ENCODE measurements at places on chromosomes 13 and 19.
A peak's percentile ranks its signal among the peaks of the same experiment; 100 is the strongest.

DNA sequence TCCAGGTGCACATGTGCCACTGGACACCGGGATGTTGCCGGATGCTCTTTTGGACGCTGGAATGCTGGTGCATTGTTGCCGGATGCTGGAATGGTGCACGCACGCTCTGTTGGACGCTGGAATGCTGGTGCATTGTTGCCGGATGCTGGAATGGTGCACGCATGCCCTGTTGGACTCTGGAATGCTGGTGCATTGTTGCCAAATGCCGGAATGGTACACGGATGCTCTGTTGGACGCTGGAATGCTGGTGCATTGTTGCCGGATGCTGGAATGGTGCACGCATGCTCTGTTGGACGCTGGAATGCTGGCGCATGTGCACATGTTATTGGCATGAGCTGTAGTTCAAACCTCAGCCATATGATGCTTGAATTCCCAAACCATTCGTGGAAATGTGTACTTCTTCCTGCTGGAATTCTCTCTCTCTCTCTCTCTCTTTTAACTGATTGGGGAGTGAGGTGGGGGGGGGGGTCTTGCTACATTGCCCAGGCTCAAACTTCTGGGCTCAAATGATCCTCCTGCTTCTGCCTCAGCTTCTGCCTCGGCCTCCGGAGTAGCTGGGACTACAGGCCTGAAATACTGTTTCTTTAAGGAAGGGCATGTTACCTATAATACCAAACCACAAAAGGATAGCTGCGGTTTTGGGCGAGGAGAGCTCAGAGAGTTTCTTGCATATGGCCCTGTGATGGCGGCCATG, 1.2 kb upstream of the MCF2L start:
- no peak for DNase-seq

GRCh38 chr19:33040994-33041827, 23.5 kb downstream of the RHPN2 start:
- DNase-seq, result no peak

DNA sequence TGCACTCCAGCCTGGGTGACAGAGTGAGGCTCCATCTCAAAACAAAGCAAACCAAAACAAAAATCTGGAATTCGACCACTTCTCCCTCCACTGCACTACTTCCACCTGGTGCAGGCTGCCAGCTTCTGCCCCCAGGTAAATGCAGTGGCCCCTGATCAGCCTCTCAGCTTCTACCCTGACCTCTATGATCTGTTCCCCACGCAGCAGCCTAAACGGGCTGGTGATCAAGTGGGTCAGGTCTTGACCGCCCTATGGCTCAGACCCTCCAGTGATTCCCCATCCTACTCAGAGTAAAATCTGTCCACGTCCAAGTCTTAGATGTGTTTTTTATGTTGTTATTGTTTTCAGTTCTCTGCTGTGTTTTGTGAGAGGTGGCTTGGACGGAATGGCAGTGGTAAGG, 163.9 kb downstream of the KCTD15 start:
- DNase-seq, result no peak

GRCh38 chr19:55193481-55193880, 13.4 kb upstream of the SYT5 start:
- no peak for DNase-seq

GRCh38 chr19:48540110-48540509, 11.9 kb upstream of the SULT2B1 start:
- no peak for DNase-seq

DNA sequence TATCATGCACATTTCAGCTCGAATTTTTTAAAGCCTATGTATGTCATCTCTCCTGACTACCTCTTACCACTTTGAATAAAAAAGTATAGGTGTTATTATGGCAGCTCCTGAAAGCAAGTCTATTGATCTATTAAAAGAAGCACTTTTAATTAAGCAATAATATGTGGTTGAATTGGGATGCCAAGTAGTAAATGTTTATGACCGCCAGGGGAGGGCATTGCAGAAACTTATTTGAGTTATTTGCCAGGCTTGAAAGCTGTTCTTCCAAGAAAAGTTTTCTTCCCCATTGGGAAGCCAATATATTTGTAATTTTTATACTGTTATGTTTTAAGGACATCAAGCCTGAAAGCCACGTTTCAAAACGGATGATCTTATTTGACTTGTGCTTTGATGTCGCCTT, 88.1 kb upstream of the SOX21 start:
- DNase-seq, result no peak

- DNase-seq, result no peak
These were observed 1375.4 kb downstream of the SLITRK1 start for GRCh38 chr13:82506805-82507414.

DNA sequence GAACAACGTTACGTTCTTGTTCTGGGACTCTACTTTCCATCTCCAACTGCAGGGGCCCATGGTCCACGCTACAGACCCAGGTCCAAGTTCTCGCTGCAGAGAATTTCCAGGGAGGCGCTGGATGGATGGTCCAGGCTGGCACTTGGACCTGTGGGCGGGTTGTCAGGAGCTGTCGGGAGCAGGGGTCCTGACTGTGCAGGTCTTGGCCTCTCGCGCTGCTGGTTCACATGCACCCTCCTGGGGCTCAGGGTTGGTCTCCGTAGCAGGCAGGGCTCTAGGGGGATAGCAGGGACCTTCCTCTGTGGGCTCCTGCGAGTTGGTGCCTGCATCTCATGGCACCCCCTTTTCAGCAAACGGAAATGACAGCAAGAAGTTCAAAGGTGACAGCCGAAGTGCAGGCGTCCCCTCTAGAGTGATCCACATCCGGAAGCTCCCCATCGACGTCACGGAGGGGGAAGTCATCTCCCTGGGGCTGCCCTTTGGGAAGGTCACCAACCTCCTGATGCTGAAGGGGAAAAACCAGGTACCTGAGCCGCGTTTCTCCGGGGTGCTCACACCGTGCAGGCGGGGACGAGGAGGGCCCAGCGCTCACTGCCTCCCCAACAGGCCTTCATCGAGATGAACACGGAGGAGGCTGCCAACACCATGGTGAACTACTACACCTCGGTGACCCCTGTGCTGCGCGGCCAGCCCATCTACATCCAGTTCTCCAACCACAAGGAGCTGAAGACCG, 6.6 kb downstream of the PTBP1 start:
- DNase-seq, result no peak

GRCh38 chr13:23822252-23822824, 66.9 kb downstream of the MIPEP start:
- DNase-seq, result no peak

DNA sequence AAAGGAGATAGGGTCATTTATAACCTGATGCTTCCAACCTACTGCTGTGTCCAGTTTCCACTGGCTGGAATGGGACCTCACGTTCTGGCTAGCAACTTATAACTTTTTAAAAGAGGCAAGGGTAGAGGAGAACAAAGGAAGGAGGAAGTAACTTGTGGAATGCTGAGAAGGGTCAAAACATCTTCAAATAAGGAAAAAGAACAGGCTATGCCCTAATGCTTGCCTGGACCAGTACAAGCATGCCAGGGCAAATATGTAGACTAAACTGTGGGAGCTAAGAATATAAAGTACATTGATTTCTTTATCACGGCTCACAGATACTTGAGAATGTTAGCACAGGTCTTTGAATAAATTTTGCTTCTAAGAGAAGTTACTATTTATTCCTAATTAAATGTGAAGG, 1.5 kb upstream of the ZNF561 start:
- DNase-seq, result no peak

GRCh38 chr13:27806744-27807387, 14.6 kb downstream of the GSX1 start:
- no peak for DNase-seq

GRCh38 chr13:90806892-90807291, 540.6 kb upstream of the MIR17HG start:
- DNase-seq, result no peak

DNA sequence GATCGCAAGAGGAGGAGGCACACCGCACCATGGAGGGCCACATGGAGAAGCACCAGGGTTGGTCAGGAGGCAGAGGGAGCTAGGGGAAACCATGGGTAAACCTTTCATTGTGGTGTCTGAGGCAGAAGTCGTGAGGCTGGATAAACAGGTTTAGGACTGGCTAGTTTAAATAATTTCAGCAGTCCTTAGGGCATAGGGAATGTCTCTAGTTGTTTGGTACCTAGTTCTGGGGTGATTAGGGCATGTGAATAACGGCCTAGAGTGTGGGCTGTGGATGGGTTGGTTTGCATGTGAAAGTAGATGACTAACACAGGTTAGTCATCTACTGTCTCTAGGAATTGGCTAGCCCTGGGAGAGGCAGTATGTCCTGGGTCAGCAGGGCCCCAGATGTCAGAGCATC, 102.3 kb downstream of the STOML3 start:
- DNase-seq, result no peak

GRCh38 chr13:97390941-97391600, 42.9 kb upstream of the RAP2A start:
- DNase-seq, result no peak

GRCh38 chr13:21932996-21933395, 262.1 kb downstream of the FGF9 start:
- DNase-seq, result no peak

- DNase-seq, result peak; percentile 50
These were observed 25.8 kb upstream of the MAP3K10 start for GRCh38 chr19:40165362-40165937.

- DNase-seq, result no peak
These were observed 123.9 kb upstream of the VSTM2B start for GRCh38 chr19:29401712-29402421.

DNA sequence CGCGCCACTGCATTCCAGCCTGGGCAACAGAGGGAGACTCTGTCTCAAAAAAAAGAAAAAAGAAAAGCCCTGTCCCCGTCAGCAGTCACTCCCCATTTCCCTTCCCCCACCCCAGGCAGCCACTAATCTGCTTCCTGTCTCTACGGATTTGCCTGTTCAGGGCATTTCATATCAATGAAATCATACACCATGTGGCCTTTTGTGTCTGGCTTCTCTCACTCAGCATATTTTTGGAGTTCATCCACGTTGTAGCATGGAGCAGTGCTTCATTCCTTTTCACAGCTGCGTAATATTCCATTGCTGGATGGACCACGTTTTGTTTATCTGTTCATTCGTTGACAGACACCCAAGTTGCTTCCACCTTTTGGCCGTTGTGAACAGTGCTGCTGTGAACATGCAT, 36.1 kb upstream of the KLF2 start:
- no peak for DNase-seq

DNA sequence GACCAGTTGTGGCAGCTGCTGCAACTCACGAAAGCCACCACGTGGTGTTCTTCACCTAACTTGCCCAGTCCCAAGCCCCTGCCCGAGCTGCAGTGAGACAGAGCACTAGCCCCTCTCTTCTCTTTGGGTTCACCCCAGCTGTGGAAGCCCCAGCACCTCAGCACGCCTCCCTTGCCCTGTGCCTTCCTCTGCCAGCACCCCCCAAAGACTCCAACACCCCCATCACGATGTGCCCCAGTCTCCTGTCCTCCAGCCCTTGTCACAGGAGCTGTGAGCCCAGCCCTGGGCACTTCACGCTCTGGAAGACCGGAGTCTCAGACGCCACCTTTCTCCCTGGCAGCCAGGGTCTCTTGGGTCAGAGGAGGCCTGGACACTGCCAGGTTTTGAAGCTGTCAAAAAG, 2.2 kb upstream of the ZNF135 start:
- DNase-seq, result no peak

DNA sequence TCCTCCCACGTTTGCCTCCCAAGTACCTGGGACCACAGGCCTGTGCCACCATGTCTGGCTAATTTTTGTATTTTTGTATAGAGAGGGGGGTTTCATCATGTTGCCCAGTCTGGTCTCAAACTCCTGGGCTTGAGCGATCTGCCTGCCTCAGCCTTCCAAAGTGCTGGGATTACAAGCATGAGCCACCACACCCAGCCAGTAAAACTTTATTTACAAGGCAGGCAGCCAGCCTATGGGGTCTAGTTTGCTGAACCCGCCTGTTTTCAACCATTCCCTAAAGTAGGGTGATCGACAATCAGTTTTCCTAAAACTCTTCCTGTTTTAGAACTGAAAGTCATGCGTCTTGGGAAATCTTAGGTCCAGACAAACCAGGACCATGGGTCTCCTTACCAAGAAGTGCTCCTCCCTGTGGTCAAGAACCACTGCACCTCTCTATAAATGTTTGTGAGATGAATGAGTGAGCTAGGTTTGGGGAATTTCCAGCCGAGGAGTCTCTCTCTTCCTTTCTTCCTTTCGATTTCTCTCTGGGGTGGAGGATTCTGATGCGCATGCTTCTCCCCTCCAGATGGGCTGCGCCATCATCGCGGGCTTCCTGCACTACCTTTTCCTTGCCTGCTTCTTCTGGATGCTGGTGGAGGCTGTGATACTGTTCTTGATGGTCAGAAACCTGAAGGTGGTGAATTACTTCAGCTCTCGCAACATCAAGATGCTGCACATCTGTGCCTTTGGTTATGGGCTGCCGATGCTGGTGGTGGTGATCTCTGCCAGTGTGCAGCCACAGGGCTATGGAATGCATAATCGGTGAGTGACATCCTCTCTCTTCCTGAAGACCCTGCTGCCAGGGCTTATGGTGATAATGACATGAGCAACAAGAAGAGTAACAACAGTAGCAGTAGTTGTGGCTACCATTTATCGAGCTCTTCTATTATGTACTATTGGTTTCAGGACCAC, 38.7 kb downstream of the ADGRE1 start:
- DNase-seq, result no peak

DNA sequence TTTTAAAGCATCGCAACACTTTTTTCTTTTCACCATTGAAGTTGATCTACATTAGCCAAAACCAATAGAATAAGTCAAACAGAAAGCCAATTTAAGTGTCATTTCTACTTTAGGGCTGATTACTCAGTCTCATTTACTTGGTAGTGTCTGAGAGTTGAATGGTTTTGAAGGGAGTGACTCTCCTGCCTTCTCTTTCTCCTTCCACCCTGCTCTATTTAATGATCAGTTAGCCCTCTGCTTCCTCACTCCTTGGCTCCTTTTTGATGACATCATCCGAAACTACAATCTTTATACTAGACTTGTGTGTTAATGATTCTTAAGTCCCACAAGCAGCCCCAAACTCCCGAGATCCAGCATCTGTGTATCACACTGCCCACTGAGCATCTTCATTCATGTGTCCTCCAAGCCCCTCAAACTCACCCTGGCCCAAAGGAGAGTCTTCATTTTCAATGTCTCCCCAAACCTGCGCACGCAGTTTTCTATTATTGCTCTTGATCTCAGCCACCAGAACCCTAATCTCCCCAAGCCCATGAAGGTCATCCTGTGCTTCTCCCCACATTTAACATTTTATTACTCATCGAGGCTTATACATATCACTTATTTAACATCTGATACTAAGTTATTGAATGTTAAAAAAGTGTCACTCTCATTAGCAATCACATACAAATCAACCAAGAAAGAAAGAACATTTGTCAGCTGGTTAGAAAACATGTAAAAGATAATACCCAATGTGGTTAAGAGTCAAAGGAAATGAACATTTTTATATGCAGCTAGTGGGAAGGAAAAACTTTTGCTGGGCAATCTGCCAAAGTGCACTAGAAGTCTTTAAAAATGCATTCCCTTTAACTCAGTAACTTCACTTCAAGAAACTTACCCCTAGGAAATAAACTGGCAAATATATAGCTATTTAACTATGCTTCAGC, 32.2 kb upstream of the ARGLU1 start:
- DNase-seq, result no peak

DNA sequence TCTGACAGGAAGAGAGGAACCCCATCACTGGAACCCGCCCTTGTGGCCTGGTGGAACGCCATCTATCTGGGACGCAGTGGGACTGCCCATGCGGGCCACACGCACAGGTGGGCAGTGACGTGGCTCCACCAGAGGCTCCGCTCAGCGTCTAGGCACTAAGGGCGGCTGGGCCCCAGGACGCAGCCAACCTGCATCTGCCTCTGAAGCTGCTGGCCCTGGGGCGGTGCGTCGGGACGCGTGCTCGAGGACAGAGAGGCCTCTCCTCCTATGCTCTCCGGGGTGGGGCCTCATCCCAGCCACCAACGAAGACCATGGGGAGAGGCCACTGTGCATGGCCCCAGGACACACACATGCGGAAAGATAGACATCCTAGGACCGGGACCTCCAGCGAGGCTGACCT, 18.1 kb downstream of the IZUMO4 start:
- no peak for DNase-seq
